Stimulated activated CD4-positive, alpha-beta T cell treated with anti-CD3 and anti-CD28 coated beads, Interleukin-1b, Interleukin-23, amount 100 ng/mL, for 1 hour (primary cell): ENCODE measurements at places on chromosomes 6 and 20.

- no peak for DNase-seq
Observed at GRCh38 chr20:62064770-62065673, 659 bp downstream of the TAF4 start.

DNA sequence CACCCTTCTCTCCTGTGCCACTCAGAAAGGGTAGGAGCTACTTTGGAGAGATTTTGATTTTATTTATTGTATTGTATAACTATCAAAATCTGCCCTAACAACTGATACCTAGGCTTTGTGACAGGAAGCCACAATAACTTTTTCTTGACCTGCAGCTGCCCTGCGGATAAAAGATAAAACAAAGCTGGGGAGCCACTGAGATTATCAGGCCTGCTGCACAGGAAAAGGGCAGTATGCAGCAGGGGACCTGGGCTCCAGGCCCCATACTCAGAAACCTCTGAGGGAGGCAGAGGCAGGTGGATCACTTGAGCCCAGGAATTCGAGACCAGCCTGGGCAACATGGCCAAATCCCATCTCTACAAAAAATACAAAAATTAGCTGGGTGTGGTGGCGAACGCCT is 980 bp upstream of the SNX21 start:
- DNase-seq, result no peak

- no peak for DNase-seq
Observed at GRCh38 chr6:72522735-72523141, 99.1 kb upstream of the KCNQ5 start.

DNA sequence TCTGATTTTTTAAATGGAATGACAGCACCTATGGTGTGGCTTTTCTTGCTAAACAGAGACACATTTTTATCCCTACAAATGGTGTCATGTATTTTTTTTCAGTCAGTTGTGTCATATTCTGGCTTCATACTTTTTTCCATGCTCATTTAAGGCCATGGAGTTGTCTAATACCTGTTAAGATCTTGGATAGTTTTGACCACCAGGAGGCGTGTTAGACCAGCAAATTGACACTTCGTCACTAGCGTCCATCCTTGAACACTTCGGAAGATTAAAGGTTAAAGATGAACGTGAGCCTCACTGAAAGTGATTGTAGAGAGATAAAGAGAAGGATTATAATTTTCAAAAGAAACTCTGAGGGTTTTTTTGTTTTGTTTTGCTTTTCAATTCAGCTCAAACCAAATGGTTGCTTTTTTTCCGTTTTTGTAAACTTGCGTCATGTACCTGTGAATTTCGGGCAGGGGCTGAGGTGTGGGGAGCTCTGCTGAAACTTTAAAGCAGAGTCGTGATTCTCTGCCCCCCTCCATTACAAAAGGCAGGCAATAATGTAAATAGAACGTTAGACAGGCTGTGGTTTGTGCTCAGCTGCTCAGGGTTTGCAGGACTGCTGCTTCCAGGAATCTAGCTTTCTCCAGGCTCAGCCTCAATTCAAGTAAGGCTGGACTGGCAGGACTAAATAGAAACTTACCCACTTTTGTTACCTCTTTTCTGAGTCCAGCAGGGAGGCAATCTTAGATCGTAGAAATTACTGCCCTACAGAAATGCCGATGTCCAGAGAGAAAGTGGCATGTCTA is 245.1 kb downstream of the FOXA2 start:
- DNase-seq, result no peak

DNA sequence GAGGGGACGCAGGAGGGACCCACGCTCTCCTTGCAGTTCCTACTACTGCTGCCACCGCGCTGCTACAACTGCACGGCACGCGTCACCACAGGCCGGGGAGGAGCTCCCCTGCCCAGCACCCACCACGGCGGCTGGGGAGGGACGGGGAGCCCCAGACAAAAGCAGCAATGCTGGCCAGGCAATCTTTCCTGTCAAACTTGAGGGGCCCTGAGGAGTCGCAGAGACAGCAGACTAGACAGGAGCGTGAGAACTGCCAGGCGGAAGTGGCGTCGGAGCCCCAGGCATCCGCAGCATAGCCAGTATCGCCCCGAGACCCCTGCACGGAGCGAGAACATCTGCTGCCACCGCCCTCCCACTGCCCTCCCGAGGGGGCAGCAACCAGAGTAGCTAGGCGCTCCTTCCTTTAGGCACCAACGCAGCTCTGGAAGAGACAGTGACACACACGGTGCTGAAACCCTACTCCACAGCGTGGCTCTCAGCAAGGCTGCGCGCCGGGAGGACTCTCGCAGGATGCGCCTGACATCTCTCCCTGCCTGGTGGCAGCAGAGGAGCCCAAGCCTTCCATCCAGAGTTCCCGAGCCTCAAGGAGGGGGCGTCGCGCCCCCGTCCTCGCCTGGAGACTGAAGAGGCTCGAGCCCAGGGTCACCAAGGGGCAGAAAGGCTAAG is 2.2 kb downstream of the TAF4 start:
- DNase-seq, result no peak

DNA sequence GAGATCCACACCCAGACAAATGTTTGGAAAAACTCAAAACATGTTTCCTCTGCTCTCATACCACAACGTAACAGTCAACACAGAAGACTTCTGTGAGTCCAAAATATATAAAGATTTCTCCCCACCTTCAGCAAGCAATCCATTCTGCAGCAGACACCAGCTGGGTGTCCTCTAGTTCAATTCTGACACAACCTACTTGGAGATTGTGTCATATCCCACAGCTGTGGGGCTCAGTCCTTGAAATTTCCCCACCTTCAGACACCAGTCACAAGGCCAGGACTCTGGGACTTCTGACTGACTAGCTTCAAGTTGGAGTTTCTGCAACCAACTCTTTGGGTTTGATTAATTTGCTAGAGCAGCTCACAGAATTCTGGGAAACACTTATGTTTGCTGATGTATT is 244.8 kb upstream of the CDYL start:
- no peak for DNase-seq

- DNase-seq, result no peak
Observed at GRCh38 chr6:71852948-71853347, 33.4 kb upstream of the RIMS1 start.

DNA sequence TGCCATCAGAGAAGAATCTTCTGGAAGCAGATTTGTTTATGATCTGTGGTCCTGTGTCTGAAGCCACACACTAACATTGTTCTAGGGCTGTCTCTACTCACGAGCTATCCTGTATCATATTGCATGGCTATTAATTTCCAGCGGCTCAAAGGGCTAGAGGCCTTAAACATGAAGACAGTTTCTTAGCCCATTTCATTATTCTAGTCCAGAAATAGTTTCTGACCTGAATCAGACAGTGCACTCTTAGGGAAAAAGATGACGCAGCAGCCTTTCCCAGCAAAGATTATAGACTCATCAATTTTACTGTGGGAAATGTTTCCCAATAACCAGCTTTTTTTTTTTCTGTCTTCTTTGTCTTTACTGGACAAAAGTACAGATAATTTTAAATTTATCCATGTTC is 105.3 kb upstream of the SUPT3H start:
- no peak for DNase-seq

DNA sequence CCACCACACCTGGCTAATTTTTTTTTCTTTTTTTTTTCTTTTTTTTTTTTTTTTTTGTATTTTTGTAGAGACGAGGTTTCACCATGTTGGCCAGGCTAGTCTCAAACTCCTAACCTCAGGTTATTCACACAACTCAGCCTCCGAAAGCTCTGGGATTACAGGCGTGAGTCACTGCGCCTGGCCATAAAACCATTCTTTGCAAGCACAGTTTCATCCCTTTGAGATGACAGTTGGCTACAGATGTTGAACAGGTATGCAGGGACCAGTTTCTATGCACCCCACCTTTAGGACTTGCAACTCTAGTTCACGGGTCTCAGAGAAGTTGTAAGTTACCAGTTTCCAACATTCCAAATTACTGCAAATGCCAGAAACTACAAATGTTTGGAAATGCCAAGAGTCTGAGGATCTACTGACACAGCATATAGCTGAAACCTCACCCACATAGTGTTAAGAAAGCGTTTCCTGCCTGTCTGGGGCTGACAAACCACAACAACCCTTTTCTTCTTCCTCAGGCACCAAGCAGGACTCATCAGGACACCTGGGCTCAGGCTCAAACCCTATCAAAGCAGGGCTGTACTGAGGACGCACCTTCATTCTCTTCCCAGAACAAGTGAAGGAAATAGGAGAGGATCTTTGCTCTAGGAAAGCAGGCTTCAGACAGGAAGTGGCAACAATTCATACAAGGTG is 22.9 kb downstream of the ARHGAP18 start:
- DNase-seq, result no peak

GRCh38 chr6:21107796-21108195 is 485.8 kb upstream of the SOX4 start:
- no peak for DNase-seq

DNA sequence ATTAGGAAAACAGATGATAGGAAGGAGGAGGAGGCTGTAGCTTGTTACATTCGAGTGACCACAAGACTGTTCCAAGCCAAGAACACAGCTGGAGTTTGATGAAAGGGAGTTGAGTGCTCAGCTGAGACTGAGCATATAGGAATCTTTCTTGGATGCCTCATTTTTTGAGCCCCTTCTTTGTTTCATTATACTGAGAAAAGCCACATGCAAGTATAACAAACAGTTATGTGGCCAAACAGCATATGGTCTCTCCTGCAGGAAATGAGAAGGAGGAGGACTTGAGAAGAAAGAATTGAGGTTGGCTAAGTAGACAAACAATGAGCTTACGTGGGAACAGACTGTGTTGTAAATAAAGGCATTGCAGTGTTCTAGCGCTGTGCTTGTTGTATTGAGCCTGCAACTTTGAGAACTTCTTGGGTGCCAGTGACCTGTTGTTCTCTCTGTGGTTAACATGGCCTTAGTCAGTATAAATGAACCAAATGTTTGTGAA is 78.3 kb downstream of the AKAP7 start:
- no peak for DNase-seq

- DNase-seq, result no peak
Observed at GRCh38 chr6:51513891-51514747, 573.3 kb downstream of the PKHD1 start.

DNA sequence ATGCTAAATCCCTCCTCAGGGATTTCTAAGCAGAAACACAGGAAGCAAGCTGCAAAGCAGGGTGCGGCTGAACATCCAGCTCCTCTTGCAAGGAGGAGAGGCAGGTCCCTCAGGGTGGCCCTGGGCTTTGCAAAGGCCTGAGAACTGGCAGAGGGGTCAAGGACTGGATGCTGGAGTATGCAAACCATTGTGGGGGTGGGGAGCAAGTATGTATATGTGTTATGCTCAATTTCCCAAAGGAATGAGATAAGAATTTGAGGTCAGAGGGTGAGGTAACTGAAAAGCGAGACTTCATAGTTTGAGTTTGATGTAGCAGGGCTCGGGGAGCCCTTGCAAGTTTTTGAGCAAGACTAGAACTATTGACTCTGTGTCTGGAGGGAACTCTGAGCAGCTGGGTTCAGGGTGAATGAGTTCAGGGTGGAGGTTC is 11.2 kb downstream of the SLC22A2 start:
- DNase-seq, result no peak

DNA sequence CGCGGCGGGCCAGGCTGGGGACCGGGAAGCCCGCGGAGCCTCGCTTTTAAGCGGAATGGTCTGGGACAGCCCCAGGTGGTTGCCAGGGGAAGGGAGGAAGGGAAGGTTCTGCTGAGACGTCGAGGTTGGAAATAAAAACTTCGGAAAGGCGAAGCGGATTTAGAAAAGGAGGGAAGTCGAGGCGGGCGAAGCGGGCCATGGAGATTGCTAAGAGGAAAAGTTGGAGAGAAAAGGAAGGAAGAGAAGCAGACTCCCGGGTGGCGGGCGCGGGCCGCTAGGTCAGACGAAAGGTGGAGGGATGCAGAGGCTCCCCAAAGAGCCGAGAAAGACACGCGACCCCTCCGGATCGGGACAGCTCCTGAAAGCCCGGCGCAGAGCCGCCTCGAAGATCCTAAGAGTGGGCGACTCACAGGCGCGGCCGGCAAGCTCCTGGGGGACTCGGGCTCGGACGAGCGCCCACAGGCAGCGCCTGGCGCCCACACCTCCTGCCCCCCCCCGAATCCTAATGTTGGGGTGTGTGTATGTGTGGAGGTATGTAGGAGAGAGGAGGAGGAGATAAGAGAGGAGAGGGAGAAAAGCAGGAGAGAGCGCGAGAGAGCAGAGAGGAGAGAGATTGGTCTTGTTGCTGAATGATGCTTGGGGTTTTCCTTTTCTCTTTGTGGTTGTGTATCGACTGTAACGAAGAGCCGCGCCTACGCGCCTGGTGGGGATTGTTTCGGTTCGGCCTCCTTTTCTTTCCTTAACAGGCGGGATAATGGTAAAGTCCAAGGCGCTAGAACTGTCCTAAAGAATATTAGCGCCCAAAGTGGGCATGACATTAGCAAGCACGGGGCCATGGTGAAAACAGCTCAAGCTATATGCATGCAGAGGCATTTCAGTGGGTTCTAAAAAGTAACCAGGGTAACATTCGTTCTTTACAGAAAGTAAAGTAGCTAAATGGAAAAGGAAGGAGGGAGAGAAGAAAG is 1.5 kb downstream of the TFAP2B start:
- no peak for DNase-seq

DNA sequence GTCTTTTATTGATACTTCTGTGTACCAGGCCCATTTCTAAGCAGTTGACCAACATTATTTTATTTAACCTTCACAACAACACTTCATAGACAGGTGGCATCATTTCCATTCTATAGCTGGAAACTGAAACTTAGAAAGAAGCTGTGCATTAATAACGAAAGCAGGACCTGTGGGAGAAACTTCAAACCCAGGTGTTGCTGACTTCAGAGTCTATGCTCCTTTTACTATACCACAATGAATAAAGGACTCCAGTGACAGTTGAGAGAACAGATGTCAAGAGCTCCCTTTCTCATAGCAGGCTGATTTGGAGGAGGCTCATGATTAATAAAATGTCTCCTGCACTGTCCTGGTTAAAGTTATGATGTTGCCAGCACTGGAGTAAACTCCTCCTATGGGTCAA is 56.6 kb upstream of the POU3F2 start:
- no peak for DNase-seq

DNA sequence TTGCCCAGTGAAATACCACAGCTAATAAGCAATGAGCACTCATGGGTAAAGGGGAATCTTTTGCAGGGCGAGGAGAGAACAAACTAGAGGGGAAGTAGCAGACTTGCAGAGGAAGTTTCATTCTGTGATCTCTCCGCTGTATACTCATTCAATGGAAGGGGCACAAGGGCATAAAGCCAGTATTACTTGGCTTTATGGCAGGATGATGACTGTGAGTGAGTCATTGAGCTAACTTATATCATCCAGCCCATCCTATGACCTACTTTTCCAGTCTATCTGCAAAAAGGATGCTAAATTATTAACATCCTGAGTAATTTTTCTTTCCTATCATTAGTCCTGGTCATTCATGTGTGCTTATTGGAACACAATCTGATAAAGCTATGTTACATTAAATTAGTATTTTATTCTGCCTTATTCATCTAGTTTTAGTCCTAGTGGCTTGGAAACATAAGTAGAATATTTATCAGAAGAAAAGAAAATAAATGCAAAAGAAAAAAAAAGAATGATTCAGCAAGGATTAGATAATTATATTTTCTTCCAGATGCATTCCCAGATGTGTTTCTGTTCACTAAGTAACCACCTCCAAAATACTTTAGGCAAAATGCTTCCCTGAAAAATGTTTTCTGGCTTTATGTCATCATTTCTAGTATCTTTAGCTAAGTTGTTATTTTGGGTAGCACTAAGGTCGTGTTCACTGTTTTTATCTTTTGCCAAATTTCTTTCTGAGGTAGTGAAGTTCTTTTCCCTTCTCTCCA is 471.7 kb downstream of the CDKAL1 start:
- no peak for DNase-seq

GRCh38 chr20:40511478-40511877 is 177.6 kb downstream of the MAFB start:
- DNase-seq, result no peak

GRCh38 chr6:52594221-52594620 is 17.4 kb upstream of the TRAM2 start:
- no peak for DNase-seq

GRCh38 chr6:4727671-4728435 is 48.4 kb upstream of the CDYL start:
- no peak for DNase-seq

GRCh38 chr6:128479048-128479666 is 41.2 kb downstream of the PTPRK start:
- no peak for DNase-seq
